ENCODE measurements at places on chromosomes 13 and 19.
A peak's percentile ranks its signal among the peaks of the same experiment; 100 is the strongest.

- DNase-seq, result no peak
These were observed 388.4 kb downstream of the NDFIP2 start for GRCh38 chr13:79869326-79869725.

DNA sequence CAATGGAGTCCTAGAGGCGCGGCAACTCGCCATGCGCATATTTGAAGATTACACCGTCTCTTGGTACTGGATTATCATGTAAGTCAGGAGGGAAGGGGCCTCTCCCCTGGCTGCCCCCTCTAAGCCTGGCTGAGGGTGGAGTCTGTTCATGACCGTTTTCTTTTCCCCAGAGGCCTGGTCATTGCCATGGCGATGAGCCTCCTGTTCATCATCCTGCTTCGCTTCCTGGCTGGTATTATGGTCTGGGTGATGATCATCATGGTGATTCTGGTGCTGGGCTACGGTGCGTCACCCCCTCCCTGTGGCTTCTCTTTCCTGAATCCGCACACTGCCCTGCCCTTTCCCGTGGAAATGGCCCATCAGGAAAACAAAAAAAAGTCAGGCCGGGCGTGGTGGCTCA is 6.5 kb downstream of the SLC44A2 start:
- peak; percentile 34 for DNase-seq

DNA sequence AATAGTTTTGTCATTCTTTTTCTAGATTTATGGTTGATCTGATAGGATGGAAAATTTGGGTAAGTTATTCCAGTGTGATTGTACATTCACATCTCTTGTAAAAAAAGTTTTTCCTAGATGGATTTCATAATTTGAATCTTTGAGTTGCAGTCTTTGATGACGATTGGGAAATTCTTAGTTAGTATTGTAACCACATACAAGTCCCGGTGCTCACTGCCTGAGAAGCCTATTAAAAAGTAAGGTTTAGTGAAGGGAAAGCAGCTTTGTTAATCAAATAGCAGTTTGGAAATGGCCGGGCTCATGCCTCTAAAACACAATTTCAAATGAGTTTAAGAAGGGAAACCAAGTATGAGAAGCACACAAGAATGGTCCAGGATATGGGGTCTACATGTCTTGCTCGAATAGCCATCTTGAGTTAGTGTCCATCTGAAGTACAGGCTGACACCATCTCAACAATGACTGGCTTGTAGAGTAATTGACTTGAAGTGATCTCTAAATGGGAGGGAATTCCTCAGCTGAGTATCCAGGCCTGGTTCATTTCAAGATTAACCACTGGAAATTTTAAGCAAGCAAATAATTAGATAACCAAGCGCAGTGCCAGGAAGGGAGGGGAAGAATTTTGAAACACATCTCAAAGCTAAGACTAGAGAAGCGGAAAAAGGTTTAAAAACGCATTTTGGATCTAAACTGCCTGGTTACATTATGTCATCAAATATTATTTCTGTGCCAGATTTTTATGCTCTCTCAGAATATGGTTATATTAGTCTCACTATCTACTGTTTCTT is 1145.6 kb upstream of the MIR17HG start:
- DNase-seq, result no peak

GRCh38 chr19:7701654-7702457 is at the start of gene FCER2:
FCER2 (minus strand) TSS chr19:7702131; CDS start chr19:7699760, 2,371 bp downstream.
- peak; percentile 84 for DNase-seq

- DNase-seq, result no peak
These were observed 178.6 kb downstream of the RBM26 start for GRCh38 chr13:79227418-79227817.

DNA sequence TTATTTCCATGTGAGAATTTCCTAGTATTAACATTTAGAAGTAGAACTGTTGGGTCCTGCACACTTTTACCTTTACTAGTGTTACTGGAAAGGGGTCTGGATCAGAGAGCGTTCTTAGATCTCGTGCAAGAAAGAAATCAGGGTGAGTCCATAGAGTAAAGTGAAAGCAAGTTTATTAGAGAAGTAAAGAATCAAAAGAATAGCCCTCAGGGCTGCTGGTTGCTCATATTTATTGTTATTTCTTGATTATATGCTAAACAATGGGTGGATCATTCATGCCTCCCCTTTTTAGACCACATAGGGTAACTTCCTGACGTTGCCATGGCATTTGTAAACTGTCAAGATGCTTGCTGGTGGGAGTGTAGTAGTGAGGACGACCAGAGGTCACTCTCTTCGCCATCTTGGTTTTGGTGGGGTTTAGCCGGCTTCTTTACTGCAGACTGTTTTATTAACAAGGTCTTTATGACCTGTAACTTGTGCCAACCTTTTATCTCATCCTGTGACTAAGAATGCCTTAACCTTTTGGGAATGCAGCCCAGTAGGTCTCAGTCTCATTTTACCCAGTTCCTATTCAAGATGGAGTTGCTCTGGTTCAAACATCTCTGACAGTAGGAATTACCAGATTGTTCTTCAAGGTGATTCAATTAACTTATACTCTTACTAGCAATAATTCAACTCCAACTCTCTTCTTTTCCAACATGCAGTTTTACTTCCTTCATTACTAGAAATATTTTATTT is 27.4 kb downstream of the NDFIP2 start:
- no peak for DNase-seq

DNA sequence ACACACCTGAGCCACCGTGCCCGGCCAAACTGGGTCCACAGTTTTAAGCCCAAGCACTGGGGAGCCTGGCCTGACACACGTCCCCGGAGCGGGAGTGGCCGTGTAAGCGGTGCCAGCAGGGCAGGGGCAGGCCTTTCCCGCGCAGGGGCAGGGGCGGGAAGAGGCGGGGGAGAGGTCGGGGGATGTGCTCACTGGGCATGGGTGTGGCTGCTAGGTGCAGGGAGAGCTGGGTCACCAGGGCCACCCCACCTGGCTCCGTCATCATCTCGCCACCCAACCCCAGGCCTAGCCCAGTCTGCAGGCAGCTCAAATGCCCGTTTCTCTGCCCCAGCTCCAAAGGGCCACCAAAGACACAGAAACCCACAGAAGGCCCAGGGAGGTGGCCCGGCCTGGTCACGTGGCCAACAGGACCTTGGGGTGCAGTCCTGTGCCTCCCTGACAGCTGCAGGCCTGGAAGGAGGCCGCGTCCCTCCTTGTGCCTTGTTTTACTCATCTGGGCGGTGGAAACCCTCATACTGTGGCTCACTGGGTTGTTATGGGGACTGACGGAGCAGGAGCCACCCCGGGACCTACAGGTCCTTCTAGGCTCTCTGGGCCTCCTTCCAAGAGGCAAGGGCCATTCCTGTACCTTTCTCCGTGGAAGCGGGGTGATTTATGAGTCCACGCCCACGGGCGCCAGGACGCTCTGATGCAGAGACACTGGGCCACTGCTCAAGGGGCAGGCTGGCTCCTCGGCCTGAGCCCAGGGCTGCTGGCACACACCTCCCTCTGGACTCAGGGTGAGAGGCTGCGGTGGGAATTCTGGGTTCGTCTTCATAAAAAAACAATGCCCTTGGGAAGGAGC is 27.7 kb downstream of the MAP2K2 start:
- no peak for DNase-seq

- DNase-seq, result no peak
These were observed 60.7 kb downstream of the KCNC3 start for GRCh38 chr19:50268501-50268900.

GRCh38 chr19:34851277-34851804 is 75.4 kb upstream of the ZNF30 start:
- no peak for DNase-seq

- DNase-seq, result no peak
These were observed 11.6 kb downstream of the SHKBP1 start for GRCh38 chr19:40588110-40588854.

GRCh38 chr13:56923626-56924140 is 217.0 kb upstream of the PRR20A start:
- no peak for DNase-seq

GRCh38 chr13:97300871-97301270 is 78.7 kb downstream of the MBNL2 start:
- DNase-seq, result no peak

- peak; percentile 96 for DNase-seq
These were observed 73.4 kb downstream of the RYR1 start for GRCh38 chr19:38506723-38507550.

DNA sequence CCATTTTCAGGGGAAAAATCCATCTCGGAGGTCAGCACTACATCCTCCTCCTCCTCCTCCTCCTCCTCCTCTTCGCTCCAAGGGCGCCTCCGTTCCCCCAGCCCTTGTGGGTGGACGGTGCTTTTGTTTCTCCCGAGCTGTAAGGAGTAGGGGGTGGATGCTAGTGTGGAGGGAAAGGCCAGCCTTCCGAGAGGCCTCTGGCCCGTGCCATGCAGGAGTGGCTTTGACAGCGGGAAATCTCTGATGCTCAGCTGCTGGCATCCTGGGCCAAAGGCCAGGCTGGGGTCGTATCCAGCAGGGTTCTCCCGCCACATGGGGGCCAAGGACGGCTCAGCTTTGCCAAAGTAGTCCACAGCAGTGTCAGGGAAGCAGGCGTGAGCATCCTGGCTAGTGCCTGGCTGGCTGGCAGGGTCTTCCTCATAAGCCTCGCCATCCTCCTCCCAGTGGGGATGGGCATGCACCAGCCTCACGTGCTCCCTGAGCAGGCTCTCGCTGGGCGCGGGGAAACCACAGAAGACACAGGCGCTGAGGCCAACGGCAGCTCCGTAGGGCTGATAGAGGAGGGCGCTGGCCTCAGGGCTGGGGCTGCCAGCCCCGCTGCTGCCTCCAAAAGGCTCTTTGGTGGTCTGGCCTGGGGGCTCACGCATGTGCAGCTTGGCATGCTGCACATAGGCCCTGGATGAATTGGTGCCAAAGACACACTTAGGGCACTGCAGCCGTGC is 10.5 kb downstream of the WIZ start:
- DNase-seq, result no peak

DNA sequence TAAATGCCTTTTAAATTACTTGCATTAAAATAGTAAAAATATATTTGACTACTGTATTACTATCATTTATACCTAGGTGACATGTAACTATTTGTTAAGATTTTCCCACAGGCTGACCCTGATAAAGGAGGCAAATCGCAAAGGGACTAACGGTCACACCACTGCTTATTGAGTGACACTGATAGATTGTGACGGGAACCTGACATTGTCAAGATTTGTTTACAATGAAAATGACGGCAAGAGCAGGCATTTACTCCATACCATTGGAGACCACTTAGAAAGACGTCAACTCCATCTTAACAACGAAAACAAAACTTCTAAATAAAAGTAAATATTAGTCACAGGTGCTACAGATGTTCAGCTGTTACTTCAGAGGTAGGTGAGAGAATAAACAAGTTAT is 289.0 kb downstream of the DACH1 start:
- no peak for DNase-seq

DNA sequence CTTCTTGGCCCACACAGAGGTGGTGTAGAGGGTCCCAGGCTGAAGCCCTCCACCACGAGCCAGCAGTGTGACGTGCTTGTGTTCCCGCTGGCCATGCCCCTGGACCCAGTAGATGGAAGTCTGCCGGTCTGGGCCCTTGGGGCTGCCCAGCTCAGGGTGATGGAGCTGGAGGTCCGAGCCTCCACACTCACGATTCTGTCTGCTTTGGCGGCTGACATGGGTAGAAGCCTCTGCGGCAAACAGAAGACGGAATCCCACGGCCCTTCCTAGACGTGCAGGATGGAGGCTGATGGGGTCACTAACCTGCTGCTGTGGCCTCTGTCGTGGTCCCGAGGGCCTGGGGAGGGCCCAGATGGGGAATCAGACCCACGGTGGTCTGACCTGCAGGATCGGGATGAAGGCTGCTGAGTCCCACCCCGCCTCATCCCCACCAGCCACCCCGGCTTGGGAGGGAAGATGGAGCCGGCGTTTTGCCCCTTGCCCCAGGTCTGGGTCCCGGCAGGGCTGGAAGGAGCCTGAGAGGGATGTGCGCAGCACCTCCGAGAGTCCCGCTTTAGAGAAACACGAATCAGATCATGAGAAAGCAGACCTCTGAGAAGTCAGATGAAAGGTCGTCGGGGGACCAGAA is 4.4 kb downstream of the TMEM86B start:
- no peak for DNase-seq

DNA sequence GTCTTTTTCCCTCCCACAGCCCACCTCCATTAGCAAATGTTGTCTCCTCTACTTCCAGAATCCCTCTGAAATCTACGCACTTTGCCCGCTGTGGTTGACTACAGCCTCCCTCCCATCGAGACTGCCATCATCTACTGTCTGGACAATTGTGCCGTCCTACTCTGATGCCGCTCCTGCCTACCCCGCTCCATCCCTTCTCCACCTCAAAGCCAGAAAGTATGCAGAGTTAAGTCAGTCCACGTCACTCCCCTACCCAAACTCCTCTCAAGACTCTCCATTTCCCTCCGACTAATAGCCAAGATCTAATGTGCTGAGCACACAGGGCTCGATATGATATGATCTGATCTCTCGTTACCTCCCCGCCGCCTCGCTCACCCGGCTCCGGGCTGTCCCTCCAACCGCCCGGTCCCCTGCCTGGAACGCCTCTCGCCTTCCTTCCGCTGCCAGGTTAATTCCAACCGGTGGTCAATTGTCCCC is 556 bp downstream of the CACTIN start:
- peak; percentile 29 for DNase-seq

- no peak for DNase-seq
These were observed 473.1 kb downstream of the TDRD3 start for GRCh38 chr13:60869941-60870613.

DNA sequence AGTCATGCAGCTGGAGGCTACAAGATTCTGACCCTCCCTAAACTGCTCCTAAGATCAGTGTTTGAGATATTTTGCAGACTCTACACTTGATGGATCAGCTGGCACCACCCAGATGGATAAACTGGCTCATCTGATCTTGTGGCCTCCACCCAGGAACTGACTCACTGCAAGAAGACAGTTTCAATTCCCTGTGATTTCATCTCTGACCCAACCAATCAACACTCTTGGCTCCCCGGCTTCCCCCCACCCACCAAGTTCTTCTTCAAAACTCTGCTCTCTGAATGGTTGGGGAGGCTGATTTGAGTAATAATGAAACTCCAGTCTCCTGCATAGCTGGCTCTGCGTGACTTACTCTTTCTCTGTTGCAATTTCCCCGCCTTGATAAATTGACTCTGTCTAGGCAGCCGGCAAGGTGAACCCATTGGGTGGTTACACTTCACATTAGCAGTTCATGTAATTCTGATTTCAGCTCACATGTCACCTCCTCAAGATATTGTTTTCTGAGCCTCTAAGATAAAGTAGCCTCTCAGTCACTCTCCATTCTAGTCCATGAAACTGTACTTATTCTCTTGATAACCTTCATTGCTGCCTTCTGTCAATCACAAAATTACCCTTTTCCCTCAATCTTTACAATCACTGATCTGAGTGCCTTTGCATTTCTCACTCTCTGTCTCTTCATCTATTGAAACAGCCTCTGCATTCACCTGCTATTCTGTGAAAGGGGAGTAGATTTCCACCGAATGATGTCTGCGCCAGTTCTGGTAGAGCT is 9.9 kb upstream of the FPR3 start:
- peak; percentile 17 for DNase-seq

- DNase-seq, result peak; percentile 6
These were observed 627.8 kb upstream of the SLC10A2 start for GRCh38 chr13:103694033-103694432.

- DNase-seq, result no peak
These were observed 55.8 kb upstream of the NBEA start for GRCh38 chr13:34886121-34886875.

DNA sequence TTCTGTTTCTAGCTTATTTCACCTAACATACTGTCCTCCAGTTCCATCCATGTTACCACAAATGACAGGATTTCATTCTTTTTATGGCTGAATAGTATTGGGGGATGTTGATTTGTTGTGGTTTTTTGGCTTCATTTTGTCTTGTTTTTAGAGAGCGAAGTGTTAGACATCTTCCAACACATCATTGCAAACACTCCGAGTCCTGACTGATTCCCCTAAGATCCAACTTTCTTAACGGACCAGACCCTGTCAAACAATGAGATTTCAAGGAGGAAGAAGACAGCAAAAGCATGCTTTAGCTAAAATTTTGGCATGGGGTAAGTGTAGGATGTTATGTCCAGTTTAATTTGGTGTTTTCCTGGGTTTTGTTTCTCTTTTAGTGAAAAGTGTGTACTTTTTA is 3.8 kb upstream of the CASP14 start:
- no peak for DNase-seq
